ENCODE measurements at places on chromosomes 16 and 17.

DNA sequence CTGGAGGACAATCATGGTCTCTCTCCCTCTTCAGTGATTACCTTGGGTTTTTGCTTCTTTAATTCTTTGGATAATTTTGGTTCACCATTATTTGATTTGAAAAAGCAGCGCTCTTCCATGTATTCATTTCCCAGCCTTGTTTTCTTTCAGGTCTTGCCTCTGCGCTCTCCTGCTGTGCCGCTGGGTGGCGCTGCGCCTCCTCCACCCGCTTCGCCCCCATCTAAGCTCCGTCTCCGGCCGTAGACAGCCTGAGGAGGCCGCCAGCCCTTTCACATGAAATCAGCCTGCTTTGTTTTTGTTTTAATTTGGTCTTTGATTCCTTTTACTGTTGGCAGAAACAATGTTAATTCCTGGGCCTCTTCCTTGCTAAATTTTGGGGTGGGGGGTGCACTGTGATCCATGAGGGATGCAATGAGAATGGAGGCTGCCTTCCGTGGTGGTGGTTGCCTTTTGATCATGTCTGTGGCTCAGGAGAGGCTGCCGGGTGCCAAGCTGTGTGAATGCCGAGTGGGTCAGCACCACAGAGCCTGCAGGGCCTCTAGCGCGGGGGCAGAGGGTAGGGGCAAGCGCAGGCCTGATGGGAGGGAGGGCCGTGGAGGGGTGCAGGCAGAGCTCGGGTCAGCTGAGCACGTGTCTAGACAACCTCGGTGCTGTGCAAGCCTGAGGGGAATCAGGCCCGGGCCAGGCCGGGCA is 64.1 kb downstream of the PLD6 start:
- peak; percentile 53 for DNase-seq

- no peak for DNase-seq
Measured at GRCh38 chr16:10990378-10990777, 46.0 kb downstream of the CLEC16A start.

- no peak for DNase-seq
Measured at GRCh38 chr16:49498666-49499413, 125.2 kb downstream of the C16orf78 start.

- no peak for DNase-seq
Measured at GRCh38 chr17:18988546-18989173, 15.9 kb downstream of the FAM83G start.

DNA sequence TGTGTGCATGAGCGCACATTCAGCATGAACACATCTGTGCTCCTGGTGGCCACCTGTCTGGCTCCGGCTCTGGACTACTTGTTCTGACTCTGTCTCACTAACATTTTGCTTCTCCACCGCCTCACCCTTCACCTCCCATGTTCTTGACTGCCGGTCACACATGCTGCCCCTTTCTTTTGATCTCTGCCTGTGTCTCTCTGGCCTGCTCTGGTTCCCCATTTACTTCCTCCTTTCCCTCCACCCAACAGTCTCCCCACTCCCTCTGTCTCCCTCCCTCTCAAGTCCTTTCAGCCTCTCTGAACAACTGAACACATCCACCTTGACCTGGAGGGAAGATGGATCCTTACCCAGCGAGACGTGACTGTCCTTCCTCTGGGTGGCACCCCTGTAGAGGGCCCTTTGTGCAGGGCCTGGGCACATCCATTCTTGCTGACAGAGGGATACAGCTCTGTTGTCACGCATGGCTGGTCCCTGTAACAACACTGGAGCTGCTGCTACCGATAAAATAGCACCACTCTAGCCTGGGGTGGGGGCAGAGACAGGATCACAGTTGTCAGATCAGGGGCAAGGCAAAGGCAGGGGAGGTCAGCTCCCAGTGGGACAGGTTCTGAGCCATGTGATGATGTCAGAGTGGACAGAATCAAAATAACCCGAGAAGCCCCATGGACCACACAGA is 11.0 kb downstream of the ZSCAN32 start:
- no peak for DNase-seq

GRCh38 chr17:32720671-32721070 is 156.3 kb downstream of the MYO1D start:
- DNase-seq = no peak

DNA sequence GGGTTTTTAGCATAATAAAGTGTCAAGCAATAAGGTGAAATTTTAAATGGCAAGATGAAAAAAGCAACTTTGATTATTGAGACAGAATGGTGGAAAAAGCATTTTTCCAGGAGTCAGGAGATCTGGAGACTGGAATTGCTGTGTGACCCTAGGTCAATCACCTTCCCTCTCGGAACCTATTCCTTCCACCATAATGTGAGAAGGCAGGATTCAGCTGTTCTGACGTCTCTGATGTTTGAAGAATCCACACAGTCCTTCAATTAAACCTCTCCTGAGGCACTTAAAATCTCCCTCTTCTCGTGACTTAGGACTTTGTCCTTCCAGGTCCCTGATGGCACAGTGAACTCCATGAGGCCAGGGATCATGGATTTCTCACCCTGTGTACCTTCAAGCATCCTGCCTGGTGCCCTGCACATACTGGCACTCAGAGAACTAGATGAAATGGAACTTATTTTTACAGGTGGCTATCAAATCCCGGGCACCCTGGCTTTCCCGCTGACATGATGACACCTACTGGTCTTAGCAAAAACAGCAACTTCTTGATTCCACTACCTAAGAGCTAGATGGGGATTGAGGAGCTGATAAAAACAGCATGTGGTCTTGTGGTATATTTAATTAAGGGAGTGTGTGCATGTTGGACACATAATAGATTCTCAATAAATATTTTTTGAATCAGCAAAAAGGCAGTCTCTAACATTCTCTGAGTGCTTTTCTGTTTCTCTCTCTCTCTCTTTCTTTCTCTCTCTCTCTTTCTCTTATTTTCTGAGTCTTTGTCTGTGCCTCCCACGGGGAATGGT is 2.3 kb upstream of the CCDC182 start:
- peak; percentile 62 for DNase-seq
